ENCODE measurements at places on chromosomes 7 and 10.

DNA sequence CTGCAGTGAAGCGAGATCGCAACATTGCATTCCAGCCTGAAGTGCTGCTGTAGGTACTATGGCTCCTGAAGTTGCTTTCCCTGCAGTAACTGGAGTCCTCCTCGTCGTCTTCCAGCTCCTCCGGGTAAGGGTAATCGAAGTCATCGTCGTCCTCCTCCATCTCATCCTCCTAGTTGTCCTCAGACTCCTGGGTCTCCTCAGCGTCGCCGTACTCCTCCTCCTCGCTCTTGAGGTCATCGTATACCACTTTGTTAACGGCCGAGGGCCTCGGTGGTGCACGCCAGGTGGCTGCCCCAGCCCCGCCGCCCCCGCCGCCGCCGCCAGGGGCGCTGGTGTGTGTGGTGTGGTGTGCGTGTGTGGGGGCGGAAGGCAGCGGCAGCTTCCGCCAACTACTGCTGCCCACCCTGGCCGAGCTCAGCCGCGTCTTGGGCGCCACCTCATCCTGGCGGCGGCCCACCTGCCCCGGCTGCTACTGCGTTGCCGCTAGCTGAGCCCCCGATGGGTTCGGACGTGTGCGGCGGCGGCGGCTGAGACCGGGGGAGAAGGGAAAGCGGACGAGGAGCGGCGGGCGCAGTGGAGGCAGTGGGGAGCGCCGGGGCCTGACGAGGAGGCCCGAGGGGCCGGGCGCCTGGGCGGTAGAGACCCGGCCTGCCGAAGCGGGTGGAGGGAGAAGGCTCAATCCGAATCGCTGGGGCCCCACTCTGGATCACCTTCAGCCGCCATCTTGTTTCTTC, 11.8 kb upstream of the ACBD5 start:
- DNase-seq = no peak

DNA sequence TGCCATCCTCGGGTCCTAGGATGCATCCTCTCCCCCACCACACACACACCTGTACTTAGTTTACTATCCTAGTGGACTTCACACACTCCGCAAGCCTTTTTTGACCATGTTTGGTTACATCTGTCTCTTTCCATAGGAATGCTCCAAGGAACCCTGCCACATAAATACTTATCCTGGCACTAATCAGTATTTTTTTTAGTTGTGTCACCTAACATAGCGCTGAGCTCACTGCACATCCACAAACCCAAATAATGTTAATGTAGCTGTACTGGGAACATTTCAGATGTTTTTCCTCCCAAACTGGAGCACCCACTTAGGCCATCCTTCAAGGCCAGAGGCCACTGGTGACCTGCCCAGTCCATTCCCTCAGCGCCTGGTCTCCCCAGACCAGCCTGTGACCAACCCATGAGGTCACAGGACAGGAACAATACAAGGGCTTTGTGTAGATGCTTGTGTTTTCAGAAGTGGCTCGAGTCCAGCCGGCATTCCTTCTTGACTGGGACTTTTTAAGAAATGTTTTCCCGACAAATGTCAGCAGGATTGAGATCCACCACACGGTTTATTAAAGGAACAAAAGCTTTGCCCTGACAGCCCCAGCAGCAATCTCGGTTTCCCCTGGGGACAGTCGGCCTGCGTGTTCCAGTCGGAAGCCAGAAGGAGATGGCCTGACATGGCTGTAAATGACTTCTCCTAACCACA, 181.4 kb downstream of the JCAD start:
- DNase-seq = peak; percentile 65

DNA sequence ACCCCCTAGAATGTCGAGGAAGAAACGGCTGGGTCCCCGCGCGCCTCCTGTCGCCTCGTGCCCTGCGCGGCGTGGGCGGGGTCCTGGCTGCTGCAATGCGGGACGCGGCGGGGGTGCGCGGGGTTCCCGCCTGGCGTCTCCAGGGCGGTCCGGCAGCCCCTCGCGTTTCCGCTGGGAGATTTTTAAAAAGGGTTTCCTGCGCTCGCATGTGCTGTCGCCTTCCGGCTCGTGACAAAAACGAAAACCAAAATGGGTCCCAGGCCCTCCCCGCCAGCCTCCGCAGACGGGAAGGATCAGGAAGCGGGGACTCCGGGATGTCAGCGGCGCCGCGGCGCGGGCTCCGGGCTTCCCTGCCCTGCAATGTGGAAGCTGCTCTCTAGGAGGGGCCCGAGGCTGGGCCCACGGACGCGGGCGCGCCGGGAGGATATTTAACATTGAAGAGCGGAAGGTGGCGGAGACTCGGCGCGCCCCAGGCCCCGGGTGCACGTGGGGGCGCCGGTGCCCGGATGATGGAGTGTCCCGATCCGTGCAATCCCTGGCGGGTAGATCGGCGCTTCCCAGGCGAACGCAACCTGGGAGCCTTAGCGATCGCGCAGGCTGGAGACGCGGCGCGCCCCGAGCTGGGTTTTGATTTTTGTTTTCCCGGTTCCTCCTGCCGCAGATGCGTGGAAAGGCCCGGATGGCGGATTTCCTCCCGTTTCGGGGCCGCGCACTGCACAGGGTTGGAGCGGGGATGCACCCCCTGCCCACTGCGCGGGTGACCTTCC, 1.0 kb downstream of the PFKP start:
- DNase-seq = peak; percentile 82

- DNase-seq = no peak
These were observed 6.1 kb upstream of the SLC25A13 start for GRCh38 chr7:96328016-96328415.

DNA sequence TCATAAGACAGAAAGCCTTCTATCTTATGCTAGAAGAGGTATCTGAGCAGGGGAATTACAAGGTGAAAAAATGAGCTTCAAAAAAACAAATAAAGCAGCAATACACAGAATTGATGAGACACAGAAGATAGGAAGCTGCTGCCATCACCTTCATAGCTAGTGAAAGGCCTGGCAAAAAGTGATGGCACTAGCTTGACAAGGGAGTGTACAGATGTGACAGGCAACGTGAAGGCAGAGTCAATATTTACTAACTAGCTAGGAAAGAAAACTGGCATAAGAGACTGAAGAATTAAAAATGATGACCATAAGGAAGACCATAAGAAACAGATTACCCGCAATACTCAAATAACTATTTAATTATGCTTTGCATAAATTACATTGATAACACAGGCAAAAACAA, 9.4 kb downstream of the GPR22 start:
- no peak for DNase-seq

DNA sequence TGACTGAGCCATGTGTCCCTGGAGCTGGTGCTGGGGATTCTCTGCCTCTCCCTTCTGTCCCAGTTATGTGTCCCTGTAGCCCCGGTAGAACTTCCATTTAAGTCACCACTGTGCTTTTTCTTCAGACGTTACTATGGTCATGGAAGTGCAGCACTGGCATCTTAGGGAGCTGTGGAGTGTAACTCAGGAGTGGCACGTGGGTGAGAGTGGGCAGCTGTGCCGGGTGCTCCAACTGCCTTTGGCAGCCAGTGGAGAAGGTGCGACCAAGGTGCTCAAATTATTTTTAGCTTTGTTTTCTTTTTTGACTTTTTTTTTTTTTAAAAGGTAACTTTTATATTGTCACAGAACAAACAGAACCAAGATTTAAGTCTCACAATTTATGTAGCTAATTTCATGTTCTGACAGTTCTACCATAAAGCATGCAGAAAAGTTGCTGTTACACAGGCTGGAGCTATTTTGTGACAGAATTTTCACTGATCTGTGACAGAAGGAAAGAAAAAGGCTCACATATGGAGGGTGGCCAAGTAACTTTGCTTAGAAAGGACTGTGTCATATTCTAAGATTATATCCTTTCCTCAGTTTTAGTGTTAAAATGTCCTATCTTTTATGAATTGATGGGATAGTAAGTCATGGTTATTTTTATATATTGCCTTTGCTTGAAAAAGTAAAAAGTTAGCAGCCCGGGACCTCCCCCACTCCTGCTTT, 73.9 kb downstream of the SH2D4B start:
- DNase-seq = no peak

- DNase-seq = no peak
These were observed 142.5 kb downstream of the RNF216 start for GRCh38 chr7:5638994-5639393.

DNA sequence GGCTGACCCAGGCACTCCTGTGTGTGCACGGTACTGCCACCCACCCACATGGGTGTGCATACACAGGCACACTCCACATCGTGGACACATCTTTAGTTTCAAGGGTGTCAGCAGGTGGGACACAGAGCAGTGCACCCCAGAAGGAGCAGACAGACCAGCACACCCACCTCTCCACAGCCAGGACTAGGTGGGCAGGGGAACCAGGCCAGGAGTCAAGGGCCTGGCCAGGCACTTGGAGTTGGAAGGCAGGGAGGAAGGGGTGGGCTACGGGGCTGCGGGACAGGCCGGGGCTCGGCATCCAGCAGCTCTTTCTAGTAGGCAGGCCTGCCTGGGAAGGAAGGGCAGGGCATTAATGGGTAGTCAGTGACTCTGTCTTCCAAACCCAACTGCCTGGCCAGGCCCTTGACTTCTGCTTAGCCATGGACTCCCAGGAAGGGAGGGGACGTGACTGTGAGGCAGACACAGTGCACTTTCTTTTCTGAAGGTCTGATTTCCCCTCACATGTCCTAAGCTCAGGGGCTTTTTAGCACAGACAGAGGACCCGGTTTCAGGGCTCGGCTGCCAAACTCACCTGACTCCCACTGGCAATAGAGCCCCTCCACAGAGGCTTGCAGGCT, 14.6 kb downstream of the RASGEF1A start:
- DNase-seq = peak; percentile 16

Data from tibial artery (tissue), 4 donors.